Activated CD4-positive, alpha-beta T cell treated with anti-CD3 and anti-CD28 coated beads, Interleukin-2, amount 10 ng/mL, durations not matched to agents 24 days and 14 days (primary cell): ENCODE measurements at places on chromosomes 2 and 18. TPM values are rescaled to one million over a fixed set of nuclear protein-coding genes. Genes with fewer than 3 reads are reported as not detected.

DNA sequence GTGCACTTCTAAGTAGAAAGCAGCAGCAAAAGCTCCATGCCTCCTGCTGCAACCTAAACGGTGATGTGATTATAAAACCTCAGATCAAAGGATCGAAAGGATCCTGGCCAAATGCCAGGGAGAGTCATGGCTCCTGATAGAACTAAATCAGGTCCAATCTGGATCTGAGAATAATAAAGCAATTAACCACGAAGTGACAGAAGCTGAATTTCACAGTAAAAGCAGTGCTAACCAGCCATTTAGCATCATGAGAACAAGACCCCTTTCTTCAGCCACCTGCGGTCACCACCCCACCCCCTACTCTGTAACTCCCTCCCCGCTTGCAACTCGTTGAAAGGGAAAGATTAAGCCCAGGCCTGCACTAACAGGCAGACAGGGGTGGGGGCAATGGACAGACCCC is 748.7 kb downstream of the BCL11A start:
- DNase-seq, result no peak

DNA sequence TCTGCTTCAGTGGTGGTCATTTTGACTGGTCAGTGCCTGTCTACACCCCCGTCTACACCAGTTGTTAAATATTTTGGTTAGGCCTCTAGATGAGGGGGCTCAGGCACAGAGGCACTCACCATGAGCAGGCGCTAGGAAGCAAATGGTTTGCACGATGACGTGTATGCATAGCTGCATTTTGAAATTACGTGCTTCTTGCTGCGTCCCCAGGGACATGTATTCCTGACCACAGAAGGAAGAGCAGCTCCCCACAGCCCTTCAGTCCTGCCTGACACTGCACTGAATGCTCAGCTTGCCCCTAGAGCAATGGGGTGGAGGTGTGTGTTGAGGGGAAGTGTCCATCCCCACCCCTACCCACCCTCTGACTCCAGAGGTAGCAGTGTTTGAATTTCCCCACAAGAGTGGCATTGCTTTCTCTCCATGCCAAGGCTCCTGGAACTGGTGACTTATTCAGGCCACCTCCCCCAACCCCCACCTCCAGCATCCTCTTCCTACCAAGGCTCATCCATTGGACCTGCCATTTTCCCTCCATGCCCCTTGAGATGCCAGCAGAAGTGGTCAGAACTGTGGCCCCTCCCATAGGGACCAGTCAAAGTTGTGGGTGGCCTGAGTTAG is 11.4 kb upstream of the ZAP70 start:
- DNase-seq, result no peak

- DNase-seq, result no peak
These were observed 225.0 kb downstream of the ALPK2 start for GRCh38 chr18:58403799-58404455.

DNA sequence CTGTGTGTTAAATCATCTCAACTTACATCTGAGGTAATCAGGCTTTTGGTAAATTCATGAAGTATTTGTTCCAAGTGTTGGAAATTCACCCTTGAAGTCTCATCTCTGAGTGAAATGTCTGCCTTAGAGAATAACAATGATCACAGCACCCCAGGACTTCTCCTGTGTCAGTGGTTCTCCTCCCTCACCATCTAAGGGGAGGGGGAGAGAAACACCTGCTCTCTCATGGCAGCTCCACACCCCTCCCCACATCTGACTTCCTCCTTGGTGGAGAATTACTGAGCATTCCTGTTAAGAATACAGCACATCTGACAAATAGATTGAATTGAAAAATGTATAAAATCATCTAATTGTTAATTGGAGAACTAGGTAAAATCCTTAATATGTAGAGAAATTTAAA is 532.1 kb downstream of the RNF144A start:
- DNase-seq, result peak; percentile 66

DNA sequence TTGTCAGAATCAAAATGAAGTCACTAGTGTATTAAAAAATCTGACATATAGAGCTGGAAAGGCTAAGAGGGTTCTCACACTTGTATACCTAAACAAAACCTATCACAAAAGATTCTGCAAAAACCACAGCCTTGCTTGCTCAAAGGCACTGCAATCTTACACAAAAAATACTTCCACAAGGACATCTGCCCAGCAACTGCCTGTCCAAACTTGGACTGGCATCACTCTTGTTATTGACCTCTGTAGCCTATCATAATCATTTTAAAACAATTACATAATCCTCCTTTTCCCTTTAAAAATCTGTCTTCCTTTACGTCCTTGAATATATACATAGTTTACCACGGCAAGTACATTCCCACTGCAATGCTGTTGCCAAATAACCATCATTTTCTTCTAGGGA is 19.9 kb downstream of the CHMP3 start:
- DNase-seq, result no peak

DNA sequence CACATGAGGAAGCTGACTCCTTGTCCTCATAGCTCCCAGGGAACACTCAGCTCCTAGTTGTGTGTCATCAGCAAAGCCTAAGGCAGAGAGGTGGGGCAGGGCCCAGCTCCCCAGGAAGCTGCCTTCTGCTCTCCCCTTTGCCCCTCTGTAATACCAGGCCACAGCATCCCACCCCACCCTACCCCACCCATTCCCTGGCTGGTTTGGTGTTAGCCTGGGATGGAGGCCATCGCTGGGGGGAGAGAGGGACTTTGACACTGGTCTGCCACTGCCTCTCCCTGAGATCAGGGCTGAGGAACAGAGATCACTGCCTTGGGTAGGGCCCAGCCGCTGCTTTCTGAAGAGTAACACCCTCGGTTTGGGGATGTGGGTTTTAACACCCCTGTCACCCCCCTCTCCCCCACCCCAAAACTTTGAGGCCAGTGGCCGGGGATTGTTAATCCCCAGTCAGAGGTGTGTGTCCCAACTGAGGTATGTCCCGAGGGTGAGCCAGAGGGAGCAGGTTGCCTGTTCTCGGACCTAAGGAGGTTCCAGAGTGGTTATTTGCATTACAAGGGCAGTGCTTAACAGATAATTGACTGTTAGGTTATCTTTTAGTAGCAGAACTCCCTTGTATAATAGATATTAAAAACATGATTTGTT is 41.4 kb downstream of the TET3 start:
- DNase-seq, result peak; percentile 71

GRCh38 chr18:48197819-48198218 is 211.4 kb downstream of the ZBTB7C start:
- no peak for DNase-seq

GRCh38 chr2:97735161-97735561 is 21.8 kb downstream of the ZAP70 start:
- DNase-seq, result no peak

GRCh38 chr2:73238976-73239375 is 4.9 kb downstream of the CCT7 start:
- no peak for DNase-seq

DNA sequence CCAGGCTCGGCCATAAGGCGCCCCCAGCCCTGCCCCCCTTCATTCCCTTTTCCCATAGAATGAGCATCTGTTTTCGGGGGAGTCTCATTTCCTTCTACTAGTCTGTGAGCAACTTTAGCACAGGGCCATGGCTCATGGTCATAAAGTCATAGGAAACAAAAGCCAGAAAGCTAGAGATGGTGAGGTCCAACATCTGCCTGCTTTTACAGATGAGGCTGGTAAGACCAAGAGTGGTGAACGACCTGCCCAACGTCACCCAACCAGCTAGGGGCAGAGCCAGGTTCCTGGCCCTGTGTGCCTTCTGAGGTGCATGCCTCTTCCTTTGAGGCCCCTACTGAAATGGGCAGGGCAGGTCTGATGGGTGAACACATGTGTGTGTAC is 212.7 kb downstream of the DYSF start:
- DNase-seq, result no peak

DNA sequence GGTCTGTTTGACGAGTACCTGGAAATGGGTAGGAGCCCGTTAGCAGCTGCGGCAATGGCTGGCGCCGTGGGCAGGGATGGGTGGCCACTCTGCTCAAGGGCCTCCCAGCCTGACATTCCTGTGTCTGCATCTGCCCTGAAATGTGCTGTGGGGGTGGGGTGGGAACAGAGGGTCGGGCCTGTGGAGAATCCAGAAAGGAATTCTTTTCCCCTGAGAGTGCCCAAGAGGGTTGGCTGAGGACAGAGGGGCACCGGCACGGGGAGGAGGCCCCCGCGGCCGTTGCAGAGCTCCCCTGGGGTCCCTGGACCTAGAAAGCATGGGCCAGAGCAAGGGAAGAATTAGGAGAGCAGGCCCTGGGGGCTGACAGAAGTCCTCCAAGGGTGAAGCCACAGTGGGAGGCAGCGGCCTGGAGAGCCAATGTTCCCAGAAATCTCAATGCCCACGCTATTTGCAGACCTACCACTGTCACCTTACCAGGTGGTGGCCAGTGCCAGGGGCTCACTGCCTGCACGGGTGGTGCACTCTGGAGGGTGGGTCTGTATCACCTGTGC is 27.8 kb downstream of the ANO7 start:
- no peak for DNase-seq

DNA sequence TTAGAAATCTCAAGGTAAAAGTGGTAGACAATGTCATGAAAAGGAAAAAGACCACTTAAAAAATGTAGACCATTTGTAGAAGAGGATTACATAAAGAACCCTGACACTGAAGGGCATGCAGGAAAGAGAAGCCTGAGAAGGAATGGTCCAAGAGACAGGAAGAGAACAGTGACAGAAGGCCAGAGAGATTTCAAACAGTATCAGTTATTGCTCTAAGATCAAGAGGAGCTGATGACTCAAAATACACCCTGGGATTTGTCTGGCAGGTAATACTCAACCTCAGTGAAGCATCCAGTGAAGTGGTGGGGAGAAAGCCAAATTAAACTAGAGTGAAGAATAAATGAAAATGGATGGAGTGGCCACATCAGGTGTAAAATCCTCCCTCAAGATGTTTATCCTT is 100.5 kb downstream of the PDE11A start:
- DNase-seq, result no peak

DNA sequence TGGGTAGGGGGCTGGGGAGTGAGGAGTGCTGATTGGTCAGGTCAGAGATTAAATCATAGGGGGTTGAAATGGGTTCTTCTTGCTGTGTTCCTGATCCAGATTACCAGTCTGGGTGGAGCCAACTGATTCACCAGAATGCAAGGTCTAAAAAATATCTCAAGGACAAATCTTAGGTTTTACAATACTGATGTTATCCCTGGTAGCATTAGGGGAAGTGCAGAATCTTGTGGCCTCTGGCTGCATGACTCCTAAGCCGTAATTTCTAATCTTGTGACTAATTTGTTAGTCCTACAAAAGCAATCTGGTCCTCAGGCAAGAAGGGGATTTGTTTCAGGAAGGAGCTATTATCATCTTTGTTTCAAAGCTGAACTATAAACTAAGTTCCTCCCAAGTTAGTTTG is 289.2 kb upstream of the KYNU start:
- DNase-seq, result no peak

DNA sequence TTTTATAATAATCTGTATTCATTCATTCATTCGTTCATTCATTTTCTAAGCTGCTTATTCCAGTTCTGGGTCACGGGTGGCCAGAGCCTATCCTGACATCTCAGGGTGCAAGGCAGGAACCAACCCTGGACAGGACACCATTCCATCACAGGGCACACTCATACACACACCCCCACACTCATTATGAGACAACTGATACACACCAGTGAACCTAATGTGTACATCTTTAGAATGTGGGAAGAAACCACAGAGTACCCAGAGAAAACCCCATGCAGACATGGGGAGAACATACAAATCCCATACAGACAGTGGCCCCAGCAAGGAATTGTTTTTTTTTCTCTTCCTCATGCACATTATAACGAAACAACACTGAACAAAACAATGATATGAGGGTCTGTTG is 54.7 kb downstream of the RTN4 start:
- DNase-seq, result no peak

- DNase-seq, result peak; percentile 79
These were observed 48.4 kb downstream of the UNC50 start for GRCh38 chr2:98656800-98657199.

The MMADHC gene
- total RNA-seq, result 131 and 136 TPM in 2 replicates

The IMPACT gene
- total RNA-seq, result 13.2 and 13.6 TPM in 2 replicates

The AFF3 gene
- total RNA-seq, result 5.7 and 5.9 TPM in 2 replicates

The UPP2 gene
- total RNA-seq, result not detected in 2 replicates

The MTX2 gene
- total RNA-seq, result 29.9 and 30.7 TPM in 2 replicates

The CENPA gene
- total RNA-seq, result 21.8 and 23.6 TPM in 2 replicates

The FOXI3 gene
- not detected in 2 replicates for total RNA-seq

The RNF138 gene
- 81.0 and 103 TPM in 2 replicates for total RNA-seq

The OTOF gene
- 6.8 and 7.2 TPM in 2 replicates for total RNA-seq

The NT5C1B gene
- total RNA-seq, result not detected in 2 replicates

The GKN1 gene
- not detected in 2 replicates for total RNA-seq
